ENCODE measurements at places on chromosomes 12 and 14.
A peak's percentile ranks its signal among the peaks of the same experiment; 100 is the strongest.

DNA sequence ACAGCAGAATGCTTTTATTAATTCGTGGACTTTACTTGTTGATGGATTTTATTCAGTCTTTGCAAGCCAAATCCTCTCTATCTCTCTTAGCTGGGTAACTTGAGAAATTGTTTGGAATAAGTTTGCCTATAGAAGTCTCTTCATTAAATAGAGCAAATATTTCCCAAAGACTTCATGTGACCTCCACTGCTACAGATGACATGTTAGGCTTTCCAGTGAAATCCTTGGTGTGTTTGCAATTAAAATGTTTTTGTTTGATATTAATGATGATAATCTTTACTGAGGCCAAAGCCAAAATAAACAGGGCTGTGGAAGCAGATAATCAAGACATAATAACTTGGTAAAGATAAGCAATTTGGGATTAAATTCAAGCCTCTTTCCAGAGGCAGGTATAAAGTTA lies 4.4 kb downstream of the MYF6 start:
- peak; percentile 25 for DNase-seq

DNA sequence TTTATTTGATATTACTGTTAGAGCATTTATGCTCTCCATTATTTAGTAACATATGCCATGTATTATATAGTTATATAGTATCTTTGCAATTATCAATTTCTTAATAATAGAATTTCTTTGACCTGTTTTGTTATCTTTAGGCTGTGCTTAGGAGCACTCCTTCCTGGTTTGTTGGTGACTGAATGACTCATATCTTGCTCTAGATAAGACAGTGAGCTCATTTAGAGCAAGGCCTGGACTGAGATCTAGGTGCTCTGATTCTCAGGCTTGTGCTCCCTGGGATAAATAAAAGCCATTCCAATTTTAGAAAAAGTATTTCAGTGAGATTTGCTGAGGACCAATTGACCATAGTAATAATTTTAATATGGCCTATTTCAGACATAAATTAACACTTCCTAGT lies 951.2 kb downstream of the FLRT2 start:
- peak; percentile 24 for DNase-seq

DNA sequence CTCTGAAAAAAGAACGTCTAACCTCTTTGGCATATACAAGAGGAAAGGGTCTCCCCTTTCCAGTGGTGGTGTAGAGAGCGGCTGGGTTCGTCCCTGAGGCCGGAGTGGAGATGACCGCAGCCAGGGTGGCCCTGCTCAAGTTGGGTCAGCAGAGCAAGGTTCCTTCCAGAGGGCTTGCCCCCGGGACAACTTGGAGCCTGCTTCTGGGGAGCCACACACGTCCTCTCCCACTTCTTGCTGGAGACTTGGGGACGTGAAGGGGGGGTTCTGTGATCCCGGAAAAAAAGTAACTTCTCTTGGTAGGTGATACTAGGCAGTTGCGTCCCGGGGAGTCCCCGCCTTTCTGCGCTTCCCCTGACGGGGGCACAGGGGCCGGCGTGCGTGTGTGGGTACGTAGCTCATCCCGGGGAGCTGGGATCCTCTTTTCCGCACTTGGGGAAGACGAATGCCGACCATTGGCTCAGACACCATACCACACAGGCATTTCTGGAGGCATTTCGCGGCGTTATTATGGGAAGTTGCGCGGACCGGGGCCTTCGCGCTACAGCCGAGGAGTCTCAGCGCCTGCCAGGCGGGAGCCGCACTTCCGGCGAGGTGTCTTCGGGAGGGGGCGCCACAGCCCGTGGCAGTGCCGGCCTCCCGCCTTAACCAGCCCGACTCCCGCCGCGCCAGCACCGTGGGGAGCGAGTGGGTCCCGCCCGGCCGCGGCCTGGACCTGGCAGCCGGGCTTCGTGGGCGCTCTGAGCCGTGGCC lies 14.8 kb upstream of the PAX9 start:
- no peak for DNase-seq

GRCh38 chr14:69701857-69702256 lies 65.1 kb upstream of the SRSF5 start:
- no peak for DNase-seq

GRCh38 chr14:77707355-77707723 lies 484 bp downstream of the ALKBH1 start:
- peak; percentile 43 for DNase-seq

DNA sequence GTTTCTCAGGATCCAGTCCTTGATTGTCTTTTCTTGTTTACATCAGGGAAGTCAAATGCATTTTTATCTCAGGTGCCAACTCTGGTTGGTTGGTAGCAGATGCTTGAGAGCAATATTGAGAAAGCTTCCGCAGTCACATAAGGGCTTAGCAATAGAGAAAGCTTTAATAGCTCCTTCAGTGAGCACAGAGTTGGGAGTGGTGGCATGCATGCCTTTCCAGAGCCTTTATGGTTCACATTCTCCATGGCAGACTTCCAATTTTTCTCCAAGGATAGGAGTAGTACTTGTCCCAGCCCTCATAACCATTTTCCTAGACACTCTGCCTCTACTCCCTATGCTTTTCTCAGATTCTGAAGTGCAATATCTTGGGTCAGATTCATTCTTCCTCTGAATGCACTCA lies 280.4 kb downstream of the AEBP2 start:
- no peak for DNase-seq

GRCh38 chr12:4145990-4146859 lies 127.3 kb upstream of the CCND2 start:
- DNase-seq: no peak

DNA sequence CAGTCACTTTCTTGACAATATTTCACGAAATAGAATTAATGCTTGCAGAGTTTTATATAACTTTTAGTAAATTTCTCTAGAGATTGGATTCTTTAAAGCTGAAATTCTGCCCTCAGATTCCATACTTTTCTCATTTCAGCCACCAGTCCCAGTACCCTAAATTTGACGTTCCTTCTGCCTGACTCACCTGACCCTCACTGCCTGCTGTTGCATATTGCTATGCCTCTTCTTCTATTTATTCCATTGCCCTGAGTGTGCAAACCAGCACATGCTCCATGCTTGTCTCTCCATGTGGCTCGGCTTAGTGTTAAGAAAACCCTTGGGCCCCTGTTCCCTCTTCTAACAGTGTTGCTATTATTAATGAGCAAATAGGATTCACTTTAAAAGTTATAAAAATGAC lies 533.3 kb downstream of the LRFN5 start:
- DNase-seq: peak; percentile 54
